Mammary epithelial cell (primary cell): ENCODE measurements at places on chromosomes 12 and 14. TPM values are rescaled to one million over a fixed set of nuclear protein-coding genes. Genes with fewer than 3 reads are reported as not detected.

Gene CMA1
- not detected for polyA plus RNA-seq

Gene PRB3
- polyA plus RNA-seq = not detected

Gene PTPN6
- 16.4 TPM for polyA plus RNA-seq

Gene SLC6A15
- polyA plus RNA-seq = 12.0 TPM

Gene TRMT61A
- polyA plus RNA-seq = 7.7 TPM

Gene PSME1
- 83.9 TPM for polyA plus RNA-seq

Gene CFAP251
- polyA plus RNA-seq = 16.3 TPM

Gene ANKRD13A
- polyA plus RNA-seq = 48.4 TPM

Gene SERPINA9
- polyA plus RNA-seq = 0.08 TPM

Gene CD4
- polyA plus RNA-seq = 0.60 TPM

Gene SLC5A8
- 0.01 TPM for polyA plus RNA-seq

Gene GZMB
- not detected for polyA plus RNA-seq

Gene IGF1
- not detected for polyA plus RNA-seq
